ENCODE measurements at places on chromosomes 1 and 21. TPM values are rescaled to one million over a fixed set of nuclear protein-coding genes. Genes with fewer than 3 reads are reported as not detected.

Gene SYCP1
- not detected for total RNA-seq

Gene MTARC2
- 1.4 TPM for total RNA-seq

Gene SPRR3
- not detected for total RNA-seq

Gene TFAP2E
- total RNA-seq = 0.42 TPM

Gene ANKRD35
- 0.42 TPM for total RNA-seq

Gene SLC44A5
- under 0.01 TPM for total RNA-seq

Gene PALMD
- 0.59 TPM for total RNA-seq

Gene FNDC10
- total RNA-seq = 2.6 TPM

Gene CHI3L2
- total RNA-seq = 0.89 TPM

Gene TNN
- 0.05 TPM for total RNA-seq

Gene RGS13
- total RNA-seq = not detected

Gene C8A
- total RNA-seq = under 0.01 TPM

Gene SPRR2A
- total RNA-seq = not detected

Gene EDARADD
- not detected for total RNA-seq

Gene KDM1A
- total RNA-seq = 121 TPM

Gene C1QB
- not detected for total RNA-seq

Gene C1orf116
- total RNA-seq = not detected

Gene RGS5
- total RNA-seq = 33.9 TPM

Gene ETV3L
- total RNA-seq = not detected

Gene AMY1C
- total RNA-seq = not detected

Gene NOL9
- total RNA-seq = 20.8 TPM

Gene CYYR1
- total RNA-seq = 0.30 TPM

Gene SMCP
- not detected for total RNA-seq

Gene PLA2G2A
- total RNA-seq = not detected

Gene RGS16
- 0.14 TPM for total RNA-seq

Gene LCE6A
- total RNA-seq = not detected

Gene RGSL1
- not detected for total RNA-seq

Gene ANKRD65
- 0.18 TPM for total RNA-seq

Gene NR1I3
- total RNA-seq = not detected

Gene CCSAP
- 10.2 TPM for total RNA-seq

Gene ERICH3
- total RNA-seq = 0.05 TPM

Gene SH2D5
- 8.5 TPM for total RNA-seq

Gene GOLPH3L
- total RNA-seq = 10.4 TPM

Gene EXO1
- total RNA-seq = 7.9 TPM

Gene CR1L
- not detected for total RNA-seq

Gene CLK2
- 32.3 TPM for total RNA-seq

Gene USH2A
- not detected for total RNA-seq

Gene BLACAT1
- not detected for total RNA-seq

Gene HMGCS2
- total RNA-seq = not detected

Gene LYPLAL1
- total RNA-seq = 38.6 TPM

Gene PKLR
- total RNA-seq = not detected

Gene EDN2
- total RNA-seq = not detected

Gene NUDT17
- total RNA-seq = 2.7 TPM

Gene CASQ2
- not detected for total RNA-seq

Gene PLA2G4A
- 9.2 TPM for total RNA-seq

Gene CD84
- not detected for total RNA-seq

Gene GCSAML
- total RNA-seq = not detected

Gene POU3F1
- total RNA-seq = 0.09 TPM

Gene KRTAP13-2
- total RNA-seq = not detected

Gene CDCA8
- total RNA-seq = 0.30 TPM

Gene ELOA
- total RNA-seq = 31.3 TPM

Gene PLA2G2F
- total RNA-seq = not detected

Gene STK40
- total RNA-seq = 13.1 TPM

Gene BCL2L15
- total RNA-seq = under 0.01 TPM

Gene MFSD2A
- 13.4 TPM for total RNA-seq

Data from smooth muscle cell of the umbilical artery (primary cell).